ENCODE measurements at places on chromosomes 11 and 22.

DNA sequence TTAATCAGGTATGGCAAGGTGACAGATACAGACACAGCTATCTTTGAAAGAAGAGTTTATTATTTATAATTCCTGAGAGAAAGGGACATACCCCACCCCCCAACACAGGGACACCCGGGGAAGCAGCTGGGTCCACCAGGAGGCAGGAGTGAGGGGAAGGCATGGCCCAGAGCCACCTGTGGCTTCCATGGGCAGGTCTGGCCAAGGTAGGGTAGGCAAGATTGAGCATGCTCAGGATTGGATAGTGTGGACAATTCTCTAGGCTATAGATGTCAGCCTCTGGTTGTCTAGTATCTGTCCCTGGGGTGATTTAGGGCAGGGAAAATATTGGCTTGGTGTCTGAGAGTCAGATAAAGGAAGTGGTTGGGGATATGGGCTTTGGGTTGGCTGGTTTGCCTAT lies 27.5 kb upstream of the SMIM35 start:
- DNase-seq = no peak

GRCh38 chr11:75328426-75329277 lies 22.8 kb downstream of the ARRB1 start:
- DNase-seq = peak; percentile 70

- DNase-seq = no peak
Observed at GRCh38 chr22:30574997-30575671, 669 bp upstream of the GAL3ST1 start.

DNA sequence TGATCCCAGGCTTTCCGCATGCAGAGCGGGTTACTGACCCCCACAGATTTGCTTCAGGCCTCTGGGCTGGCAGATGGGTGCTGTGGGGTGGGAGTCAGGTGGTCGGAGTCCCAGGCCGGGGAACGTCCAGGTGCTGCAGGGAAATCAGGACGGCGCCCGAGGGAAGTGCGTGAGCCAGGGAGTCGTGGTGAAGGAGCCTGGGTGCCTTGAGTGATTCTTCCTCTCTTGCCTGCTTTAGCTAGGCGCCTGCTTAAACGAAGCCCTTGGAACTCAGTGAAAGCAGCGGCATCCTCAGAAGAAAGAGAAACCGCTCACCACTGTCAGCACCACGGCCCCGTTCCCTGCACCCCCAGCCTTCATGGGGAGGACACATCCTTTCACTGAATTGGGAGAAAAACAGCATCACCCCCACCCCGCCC lies 455.6 kb downstream of the BRD1 start:
- no peak for DNase-seq

DNA sequence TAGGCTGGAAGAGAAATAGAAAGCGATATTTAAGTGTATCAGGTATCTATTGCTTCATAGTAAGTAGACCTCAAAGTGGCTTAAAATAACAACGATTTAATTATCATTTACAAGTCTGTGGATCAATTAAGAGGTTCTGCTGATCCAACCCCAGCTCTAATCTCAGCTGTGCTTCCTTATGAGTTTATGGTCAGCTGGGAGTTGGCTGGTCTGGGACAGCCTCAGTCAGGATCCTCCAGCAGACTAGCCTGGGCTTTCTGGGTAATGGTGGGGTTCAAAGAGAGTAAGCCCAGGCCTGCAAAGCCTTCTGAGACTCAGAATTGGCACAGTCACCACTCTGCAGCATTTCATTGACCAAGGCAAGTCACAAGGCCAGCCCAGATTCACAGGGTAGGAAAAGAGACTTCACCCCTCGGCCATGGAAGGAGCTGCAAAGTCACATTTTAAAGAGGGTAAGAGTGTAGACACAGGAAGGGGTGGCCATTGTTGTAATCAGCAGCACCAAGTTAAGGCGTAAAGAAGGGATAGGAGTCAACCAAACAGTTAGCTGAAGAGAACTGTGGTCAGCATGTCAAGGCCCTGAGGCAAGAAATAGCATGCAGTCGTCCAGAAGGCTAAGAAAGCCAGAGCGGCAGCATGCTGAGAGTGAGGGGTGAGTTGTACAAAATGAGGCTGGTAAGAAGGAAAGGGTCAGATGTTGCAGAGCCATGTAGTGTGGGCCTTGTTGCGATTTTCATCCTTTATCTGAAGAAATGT lies 168.2 kb downstream of the ETS1 start:
- no peak for DNase-seq

DNA sequence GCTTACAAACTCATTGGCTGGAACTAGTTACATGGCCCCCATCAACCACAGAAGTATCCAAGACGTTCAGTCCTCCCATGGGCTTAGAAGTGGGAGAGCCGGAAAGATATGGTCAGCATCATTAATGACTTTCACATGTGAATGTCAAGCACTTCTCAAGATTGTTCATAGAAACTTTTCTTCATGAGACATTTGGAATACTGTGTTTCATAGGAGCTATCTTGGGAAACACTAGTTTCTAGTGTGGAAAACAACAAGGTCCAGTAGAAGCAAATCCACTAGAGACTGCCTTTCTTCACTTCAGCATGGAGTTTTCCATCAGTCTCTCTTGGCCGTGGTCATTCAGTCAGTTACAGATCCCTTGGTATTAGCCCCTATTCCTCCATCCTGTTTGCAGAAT lies 160.9 kb downstream of the C11orf91 start:
- DNase-seq = no peak
